ENCODE measurements at places on chromosomes 2 and 18. TPM values are rescaled to one million over a fixed set of nuclear protein-coding genes. Genes with fewer than 3 reads are reported as not detected.

Gene LPIN1
- 81.1 TPM for total RNA-seq

Gene PRKAG3
- not detected for total RNA-seq

Gene KCNIP3
- not detected for total RNA-seq

Gene SAP130
- 32.1 TPM for total RNA-seq

Gene CACNB4
- total RNA-seq = 0.80 TPM

Gene ZC3H6
- total RNA-seq = 9.0 TPM

Gene RHOB
- 4.2 TPM for total RNA-seq

Gene HRH4
- 0.17 TPM for total RNA-seq

Gene ABCG5
- not detected for total RNA-seq

Gene C2orf80
- not detected for total RNA-seq

Gene DCDC2C
- total RNA-seq = not detected

Gene NYAP2
- not detected for total RNA-seq

Gene SKOR2
- not detected for total RNA-seq

Gene KRTCAP3
- 4.8 TPM for total RNA-seq

Gene ATP6V1B1
- total RNA-seq = not detected

Gene ANKRD62
- not detected for total RNA-seq

Gene CHN1
- 1.8 TPM for total RNA-seq
